ENCODE measurements at places on chromosomes 6 and 20. TPM values are rescaled to one million over a fixed set of nuclear protein-coding genes. Genes with fewer than 3 reads are reported as not detected.

BPIFA1 gene
- not detected for total RNA-seq

GRCh38 chr6:140062043-140063020, 687.9 kb upstream of the CITED2 start:
- DNase-seq: peak; percentile 61

DNA sequence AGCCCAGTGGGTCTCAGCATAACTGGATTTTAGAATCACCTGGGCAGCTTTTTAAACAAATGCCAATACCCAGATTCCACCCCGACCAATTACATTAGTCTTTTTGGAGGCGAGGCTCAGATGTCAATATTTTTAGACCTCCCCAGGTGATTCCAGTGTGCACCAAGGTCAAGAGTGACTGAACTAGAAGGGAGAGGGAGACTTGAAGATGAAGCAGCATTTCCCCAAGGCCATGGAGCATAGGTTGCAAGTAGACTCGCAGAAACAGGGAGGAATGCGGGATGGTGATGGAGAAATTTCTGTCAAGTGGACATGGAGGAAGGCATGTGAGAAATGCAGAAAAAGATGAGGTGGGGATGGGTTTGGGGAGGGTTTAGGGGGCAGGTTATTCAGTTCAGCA, 64.9 kb downstream of the BCAS1 start:
- no peak for DNase-seq

DNA sequence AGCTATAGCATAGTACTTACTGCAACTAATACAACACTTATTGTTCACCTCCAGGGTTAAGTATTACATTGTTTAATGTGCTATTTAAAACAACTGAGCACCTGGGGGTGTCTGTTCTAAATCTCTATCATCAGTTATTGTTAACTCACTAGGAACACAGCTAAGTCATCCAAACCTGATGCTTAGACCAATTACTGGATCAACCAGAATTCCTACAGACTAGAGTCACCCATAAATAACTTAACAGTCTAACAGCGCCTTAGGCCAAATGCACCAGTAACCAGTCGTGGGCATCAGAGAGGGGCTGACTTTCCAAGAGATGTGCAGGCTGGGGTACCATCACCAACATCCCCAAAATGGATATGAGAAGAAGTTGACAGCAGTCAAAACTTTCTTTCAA, 110.7 kb downstream of the ADTRP start:
- DNase-seq: no peak

RHAG gene
- 0.76 TPM for total RNA-seq

GRCh38 chr20:8815208-8815607, 253.7 kb upstream of the PLCB4 start:
- no peak for DNase-seq
